ENCODE measurements at places on chromosomes 5 and 9.

GRCh38 chr9:122216798-122217418, 11.8 kb downstream of the LHX6 start:
- DNase-seq = no peak

- DNase-seq = no peak
Measured at GRCh38 chr5:125551246-125551645, 804.8 kb upstream of the ZNF608 start.

GRCh38 chr9:127751269-127752054, 16.4 kb upstream of the TOR2A start:
- DNase-seq = no peak

DNA sequence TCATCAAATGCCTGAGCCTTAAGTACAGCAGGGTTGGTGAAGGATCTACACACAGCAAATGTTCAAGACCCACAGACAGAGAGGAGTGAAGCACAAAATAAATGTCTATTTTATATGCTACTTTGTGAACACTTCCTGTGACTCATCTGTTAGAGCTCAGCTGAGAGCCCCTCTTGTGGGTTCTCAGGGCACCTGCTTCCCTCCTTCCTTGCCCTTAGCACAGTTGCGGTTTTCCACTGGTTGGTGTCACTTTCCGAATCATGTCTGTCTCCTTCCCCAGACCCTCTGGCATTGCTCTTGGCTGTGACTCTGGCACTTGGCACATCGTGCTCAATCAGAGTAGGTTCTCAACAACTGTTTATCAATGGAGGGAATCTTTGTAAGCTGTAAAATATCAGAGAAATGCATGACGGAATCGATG, 128.5 kb upstream of the STC2 start:
- no peak for DNase-seq

DNA sequence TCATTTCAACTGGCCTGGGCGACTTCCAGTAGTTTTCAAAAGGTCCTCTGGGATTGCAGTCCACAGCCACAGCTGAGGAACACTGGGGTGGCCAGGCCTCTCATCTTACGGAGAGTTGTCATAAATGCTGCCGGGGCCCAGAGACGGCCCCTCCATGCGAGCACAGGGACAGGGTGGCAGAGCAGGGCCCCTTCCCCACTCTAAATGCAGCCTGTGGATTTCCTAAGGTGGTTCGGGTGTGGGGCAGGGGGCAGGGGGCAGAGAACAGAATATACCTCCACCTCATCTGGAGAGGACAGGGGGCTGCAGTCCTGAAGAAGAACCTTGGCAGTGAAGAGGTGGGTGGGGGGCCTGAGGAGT, 113.6 kb upstream of the TBC1D2 start:
- no peak for DNase-seq

DNA sequence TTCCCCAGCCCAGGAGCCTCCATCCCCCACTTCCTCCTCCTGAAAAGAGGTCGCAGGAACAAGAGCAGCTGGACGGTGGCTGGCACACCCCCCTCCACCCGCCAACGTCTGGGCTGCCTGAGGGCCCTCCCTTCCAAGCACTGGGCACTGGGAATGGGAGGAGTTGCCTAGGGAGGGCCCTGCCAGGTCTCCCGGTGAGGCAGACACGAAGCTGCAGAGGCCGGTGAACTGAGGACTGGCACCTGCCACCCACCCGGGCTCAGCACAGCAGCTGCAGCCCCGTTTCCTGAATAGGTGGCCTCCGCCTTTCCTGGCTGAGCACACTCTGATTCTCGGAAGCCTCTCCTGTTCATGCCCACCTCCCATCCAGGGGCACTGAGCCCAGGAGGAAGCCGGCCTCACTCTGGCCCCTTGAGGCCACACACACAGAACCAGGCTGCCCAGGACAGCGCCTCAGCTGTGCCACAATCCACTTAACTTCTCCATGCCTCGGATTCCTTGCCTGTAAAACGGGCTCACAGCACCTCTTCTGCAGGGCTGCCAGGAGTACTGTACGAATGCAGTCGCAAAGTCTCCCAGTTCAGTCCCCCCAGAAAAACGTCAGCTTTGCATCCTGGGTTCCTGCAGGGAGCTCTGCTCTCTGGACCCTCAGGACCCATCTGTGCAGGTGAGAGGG, 1.3 kb downstream of the NPDC1 start:
- DNase-seq = no peak

DNA sequence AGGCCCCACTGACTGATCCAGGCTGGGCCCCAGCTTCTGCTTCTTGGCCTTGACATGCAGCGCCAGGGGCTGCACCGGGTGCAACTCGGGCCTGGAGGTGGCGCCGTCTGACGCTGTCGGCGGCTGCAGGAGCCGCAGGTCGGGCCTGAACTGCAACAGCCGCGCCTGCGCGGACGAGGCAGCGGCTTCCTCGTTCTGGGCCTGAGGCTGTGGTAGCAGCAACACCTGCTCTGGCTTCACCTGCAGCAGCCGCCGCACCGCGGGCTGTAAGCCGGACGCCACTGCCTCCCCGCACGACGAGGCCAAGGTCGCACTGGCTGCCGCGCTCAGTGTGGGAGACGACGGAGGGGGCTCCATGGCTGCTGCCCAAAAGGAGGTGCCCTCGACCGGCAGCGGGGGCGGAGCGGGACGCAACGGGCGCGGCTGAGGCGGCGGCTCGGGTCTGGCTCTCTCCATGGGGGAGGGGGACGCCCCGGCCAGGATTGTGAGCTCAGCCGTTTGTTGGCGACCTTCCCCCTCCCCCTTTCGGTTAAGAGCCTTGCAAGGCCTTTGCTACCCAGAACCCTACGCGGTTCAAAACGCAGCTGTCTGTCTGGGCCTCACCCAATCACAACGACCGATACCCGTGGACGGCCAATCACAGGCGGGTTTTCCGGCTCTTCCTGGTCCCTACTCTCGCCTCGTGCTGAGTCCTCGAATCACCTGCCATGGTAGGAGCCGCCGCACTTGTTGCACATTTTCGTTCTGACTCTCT, 438 bp downstream of the SOX30 start:
- peak; percentile 79 for DNase-seq

- DNase-seq = no peak
Measured at GRCh38 chr5:173056783-173057061, 570 bp downstream of the CREBRF start.

DNA sequence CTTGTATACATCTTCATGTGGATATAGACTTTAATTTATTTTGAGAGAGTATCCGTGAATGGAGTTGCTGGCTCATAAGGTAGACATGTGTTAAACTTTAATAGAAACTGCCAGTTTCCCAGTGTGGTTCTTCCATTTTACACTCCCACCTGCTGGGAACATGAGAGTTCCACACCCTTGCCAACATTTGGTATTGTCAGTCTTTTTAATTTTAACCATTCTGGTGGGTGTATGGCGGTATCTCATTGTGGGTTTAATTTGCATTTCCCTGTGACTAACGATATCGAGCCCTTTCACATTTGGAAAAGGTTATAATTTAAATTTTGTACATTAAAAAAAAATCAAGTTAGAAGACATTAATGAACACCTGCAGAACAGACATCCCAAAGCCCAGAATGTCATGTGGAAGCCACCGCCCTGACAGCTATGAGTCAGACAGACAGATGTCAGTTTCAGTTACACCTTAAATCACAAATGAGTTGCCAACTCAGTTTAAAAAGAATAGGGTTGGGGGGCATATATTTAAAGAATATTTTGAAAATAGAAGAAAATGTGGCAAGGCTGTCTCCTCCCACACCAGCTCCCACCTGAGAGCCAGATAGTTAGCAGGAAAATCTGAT, 36.9 kb downstream of the ANKRD33B start:
- peak; percentile 33 for DNase-seq

GRCh38 chr9:122364117-122364782, 6.6 kb upstream of the PTGS1 start:
- DNase-seq = no peak

GRCh38 chr5:117679046-117679445, 1104.4 kb upstream of the SEMA6A start:
- no peak for DNase-seq

GRCh38 chr5:392431-392988, 50.5 kb upstream of the EXOC3 start:
- peak; percentile 88 for DNase-seq

DNA sequence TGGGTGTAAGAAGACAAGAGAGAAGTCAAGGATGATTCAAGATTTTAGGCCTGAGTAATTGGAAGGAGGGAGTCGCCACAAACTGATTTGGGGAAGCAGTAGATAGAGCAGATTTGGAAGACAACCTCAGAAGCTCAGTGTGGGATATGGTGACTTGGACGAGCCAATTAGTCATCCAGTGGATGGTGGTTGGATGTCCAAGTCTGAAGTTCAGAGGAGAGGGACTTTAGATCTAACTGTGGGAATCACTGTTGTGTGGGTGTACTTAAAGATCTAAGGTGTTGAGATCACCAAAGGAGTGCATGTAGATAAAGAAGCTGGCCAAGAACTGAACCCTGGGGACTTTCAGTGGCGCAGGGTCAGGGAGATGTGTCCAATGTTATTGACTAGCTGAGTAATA, 2.2 kb downstream of the IDNK start:
- no peak for DNase-seq

GRCh38 chr5:84378420-84378819, 6.3 kb downstream of the EDIL3 start:
- no peak for DNase-seq

DNA sequence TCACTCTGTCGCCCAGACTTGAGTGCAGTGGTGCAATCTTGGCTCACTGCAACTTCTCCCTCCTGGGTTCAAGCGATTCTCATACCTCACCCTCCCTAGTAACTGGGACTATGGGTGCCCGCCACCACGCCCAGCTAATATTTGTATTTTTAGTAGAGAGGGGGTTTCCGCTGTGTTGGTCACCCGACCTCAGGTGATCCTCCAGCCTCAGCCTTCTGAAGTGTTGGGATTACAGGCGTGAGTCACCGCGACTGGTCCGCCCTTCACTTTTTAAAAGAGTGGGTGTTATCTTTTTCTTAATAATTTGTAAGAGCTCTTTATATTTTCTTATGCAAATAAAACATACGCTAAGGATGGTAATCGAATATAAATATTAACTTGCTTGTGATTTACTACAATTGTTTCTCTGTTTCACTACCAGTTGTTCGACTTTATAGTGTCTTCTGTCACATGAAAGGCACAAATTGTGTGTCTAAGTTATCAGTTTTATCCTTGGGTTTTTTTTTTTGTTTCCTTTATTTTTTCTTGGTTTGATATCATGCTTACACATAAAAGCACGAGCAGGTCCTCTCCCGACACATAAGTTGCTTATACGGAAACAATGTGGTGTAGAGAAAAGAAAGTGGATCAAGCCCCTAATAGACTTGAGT, 1.9 kb upstream of the GPBP1 start:
- peak; percentile 38 for DNase-seq
